ENCODE measurements at places on chromosomes 3 and 15.

GRCh38 chr15:23420806-23421575, 26.1 kb downstream of the GOLGA6L2 start:
- DNase-seq: no peak

- DNase-seq: no peak
Observed at GRCh38 chr15:48765022-48765421, 45.8 kb downstream of the CEP152 start.

- DNase-seq: no peak
Observed at GRCh38 chr15:89399238-89400115, 64.9 kb upstream of the POLG start.

DNA sequence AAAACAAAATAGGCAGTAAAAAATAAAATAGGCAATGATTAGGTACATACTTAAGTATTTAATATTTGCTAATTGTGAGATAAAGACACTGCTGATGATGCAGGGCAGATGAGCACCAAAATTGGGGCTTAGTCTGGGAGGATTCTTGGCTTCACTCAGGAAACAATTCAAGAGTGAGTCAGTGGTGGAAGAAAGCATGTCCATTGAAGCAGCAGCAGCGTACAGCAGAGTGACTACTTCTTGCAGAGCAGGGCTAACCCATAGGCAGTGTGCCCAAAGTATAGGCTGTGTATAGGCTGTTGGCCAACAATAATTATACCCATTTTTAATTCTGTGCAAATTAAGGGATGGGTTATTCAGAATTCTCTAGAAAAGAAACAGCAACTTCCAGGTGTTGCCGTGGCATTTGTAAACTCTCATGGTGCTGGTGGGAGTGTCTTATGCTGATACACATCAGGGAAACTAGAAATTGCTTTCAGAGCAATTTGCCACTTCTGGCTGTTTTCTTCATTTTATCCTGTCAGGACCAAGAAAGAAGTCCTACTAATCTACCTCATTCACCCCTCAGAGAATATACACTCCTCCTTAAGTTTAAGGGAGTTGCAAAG, 317.3 kb upstream of the NAALADL2 start:
- no peak for DNase-seq

DNA sequence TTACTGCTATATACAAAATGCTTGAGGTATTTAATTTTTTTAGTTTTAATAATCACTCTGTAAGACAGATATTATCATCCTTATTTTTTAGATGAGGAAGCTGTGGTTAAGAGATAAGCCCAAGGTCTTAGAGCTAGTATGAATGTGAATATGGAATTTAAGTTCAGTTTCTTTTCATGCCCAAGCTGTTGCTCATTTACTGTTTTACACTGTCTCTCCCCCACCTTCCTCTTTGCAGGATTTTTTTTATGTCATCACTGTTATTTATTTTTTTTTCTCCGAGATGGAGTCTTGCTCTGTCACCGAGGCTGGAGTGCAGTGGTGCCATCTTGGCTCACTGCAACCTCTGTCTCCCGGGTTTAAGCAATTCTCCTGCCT, 22.5 kb downstream of the MAP2K5 start:
- DNase-seq: no peak

Data from CD4-positive, alpha-beta T cell (primary cell).